Calu3 (cell line): ENCODE measurements at places on chromosomes 1 and 21.

DNA sequence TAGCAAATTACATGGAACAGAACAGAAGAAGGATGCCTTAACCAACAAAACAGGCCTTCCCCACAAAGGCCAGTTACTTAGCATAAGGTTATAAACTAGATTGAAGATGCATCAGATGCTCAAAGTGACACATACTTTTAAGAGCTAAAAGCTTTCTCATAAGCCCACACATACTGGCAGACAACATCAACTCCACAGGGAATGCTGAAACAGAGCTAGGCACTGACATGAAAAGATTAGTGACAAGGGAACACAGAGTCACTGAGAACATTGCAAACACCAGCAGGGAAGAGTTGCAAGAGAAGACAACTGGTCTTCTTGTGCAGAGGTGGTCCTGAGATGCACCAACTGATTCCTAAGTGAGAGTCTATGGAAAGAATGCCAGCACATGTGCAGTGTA is 6.9 kb downstream of the TTC13 start:
- H3K36me3 ChIP-seq, result no peaks in the 10 kb centered on the region
- no peak overlapping the region for H3K27ac ChIP-seq
- H3K4me1 ChIP-seq, result peaks cover 34% of the 10 kb centered on the region
- H3K4me3 ChIP-seq, result no peak overlapping the region

DNA sequence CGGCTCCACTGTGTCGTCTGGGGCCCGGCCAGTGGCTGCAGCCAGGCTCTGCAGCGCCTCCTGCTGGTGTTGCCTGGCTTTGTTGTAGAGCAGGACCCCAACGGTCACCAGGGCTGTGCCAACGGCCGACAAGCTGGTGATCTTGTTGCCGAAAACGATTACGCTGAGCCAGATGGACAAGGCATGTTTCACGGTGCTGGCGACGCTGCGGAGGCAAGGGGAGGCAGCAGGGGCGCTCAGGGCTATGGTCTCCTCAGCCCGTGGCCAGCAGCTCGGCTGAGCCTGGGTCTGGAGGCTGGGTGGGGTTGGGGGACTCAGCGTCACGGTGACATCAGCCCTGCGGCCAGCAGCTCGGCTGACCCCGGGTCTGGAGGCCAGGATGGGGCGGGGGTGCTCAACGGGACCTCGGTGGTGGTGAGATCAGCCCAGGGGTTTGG is 7.0 kb upstream of the CDK11B start:
- H3K4me1 ChIP-seq, result no peaks in the 10 kb centered on the region
- H3K27me3 ChIP-seq, result no peaks in the 10 kb centered on the region
- DNase-seq, result peak; percentile 3

DNA sequence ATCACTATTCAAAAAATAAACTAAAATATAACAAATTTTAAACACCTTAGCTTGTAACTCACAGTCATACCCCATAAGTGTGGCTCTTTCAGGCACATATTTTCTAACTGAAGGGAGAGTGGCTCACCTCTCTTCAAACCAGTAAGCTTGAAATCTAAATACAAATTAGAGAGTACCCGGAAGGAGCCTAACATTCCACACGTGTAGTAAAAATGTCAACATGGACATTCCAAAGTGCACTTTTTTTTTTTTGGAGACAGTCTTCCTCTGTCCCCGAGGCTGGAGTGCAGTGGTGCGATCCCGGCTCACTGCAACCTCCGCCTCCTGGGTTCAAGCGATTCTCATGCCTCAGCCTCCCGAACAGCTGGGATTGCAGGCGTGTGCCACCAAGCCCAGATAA is 275.6 kb upstream of the ADGRL2 start:
- no peak overlapping the region for H3K4me3 ChIP-seq
- no peak for DNase-seq

GRCh38 chr21:44714905-44715304 is 3.5 kb upstream of the TSPEAR start:
- no peak overlapping the region for H3K27ac ChIP-seq
- H3K4me1 ChIP-seq, result no peaks in the 10 kb centered on the region
- H3K4me3 ChIP-seq, result no peak overlapping the region
- H3K36me3 ChIP-seq, result no peaks in the 10 kb centered on the region
- H3K27me3 ChIP-seq, result peaks cover 89% of the 10 kb centered on the region

DNA sequence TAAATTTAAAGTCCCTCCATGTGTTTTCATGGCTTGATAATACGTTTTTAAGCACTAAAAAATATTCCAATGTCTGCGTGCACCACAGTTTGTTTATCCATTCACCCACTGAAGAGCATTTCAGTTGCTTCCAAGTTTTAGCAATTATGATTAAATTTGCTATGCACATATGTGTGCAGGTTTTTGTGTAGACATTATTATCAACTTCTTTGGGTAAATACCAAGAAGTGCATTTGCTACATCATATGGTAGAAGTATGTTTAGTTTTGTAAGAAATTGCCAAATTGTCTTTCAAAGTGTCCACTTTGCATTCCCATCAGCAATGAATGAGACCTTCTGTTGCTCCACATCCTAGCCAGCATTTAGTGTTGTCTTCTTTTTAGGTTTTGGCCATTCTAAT is 550.0 kb downstream of the BRINP3 start:
- no peak for DNase-seq
- H3K4me1 ChIP-seq, result no peaks in the 10 kb centered on the region
- H3K36me3 ChIP-seq, result no peaks in the 10 kb centered on the region
- no peak overlapping the region for H3K27ac ChIP-seq
- no peaks in the 10 kb centered on the region for H3K27me3 ChIP-seq
- H3K4me3 ChIP-seq, result no peak overlapping the region

DNA sequence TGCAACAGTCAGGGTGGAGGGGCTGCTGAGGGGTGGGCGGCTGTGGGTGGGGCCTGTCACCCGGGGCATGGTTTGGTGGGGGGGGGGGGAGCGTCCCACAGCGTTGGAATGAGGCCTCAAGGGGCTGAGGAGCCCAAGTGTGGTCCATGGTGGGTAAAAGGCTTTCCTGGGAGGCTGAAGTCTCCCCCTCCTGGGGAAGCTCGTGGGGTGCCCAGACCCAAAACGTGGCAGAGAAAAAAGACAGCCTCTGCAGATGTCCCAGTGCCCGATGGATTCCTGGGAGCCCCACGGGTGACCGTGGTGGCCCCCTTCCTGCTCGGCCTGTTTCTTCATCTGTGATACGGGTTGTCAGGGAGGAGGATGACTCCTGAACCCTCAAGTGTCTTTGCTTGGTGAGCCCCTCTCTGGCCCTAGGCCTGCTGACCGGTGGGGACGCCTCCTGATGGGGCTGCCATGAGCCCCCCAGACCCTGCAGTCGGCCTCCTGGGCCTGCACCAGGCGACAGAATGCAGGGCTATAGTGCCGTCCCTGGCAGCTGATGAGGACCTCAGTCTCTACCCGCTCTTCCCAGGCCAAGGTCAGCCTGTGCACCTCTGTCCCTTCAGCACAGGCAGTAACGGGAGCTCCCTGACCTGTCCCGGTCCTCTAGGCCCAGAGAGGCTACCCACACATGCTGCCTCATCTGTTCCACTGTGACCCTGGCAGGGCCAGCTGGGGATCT is 1.1 kb downstream of the OBSCN start:
- no peaks in the 10 kb centered on the region for H3K4me1 ChIP-seq
- H3K27me3 ChIP-seq, result peaks cover 36% of the 10 kb centered on the region
- no peak for DNase-seq
- H3K27ac ChIP-seq, result no peak overlapping the region
- H3K4me3 ChIP-seq, result no peak overlapping the region

DNA sequence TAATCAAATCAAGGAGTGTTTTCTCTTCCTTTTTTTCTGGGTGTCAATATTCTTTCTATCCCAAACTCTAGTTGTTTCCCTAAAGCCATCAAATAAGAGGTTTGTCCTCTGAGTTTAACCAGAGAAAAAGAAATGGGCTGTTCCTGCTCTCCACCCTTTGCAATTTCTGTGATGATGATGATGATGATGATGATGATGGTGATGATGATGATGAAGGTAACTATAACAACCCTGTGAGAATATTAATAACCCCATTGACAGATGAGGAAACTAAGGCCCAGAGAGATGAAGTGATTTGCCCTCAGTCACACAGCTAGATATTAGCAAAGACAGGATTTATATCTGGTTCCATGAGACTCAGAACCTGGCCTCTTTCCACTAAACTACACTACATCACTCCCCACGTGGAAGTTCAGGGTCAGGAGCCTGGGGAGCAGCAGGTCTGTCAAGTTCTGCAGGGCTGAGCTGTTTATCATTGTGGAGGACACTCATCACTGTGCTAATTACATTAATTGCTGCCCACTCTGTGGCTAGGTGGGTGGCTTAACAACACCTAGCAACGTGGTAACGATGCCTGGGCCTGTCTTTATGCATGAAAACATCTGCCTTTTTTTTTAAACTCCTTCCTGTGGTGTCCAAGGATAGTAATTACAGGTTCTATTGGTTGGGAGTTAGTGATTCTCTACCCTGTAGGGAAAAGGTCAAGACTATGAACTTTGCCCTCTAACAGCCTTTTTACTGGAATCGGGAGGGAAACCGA is 19.0 kb upstream of the JUN start:
- H3K4me3 ChIP-seq, result no peak overlapping the region
- peaks cover 21% of the 10 kb centered on the region for H3K4me1 ChIP-seq
- peaks cover 13% of the 10 kb centered on the region for H3K27me3 ChIP-seq
- DNase-seq, result no peak

GRCh38 chr1:156394835-156395461 is 25.9 kb downstream of the RHBG start:
- peaks cover 8% of the 10 kb centered on the region for H3K36me3 ChIP-seq
- H3K27me3 ChIP-seq, result peaks cover 12% of the 10 kb centered on the region
- no peak overlapping the region for H3K27ac ChIP-seq
- DNase-seq, result no peak
- H3K4me1 ChIP-seq, result peaks cover 20% of the 10 kb centered on the region
- no peak overlapping the region for H3K4me3 ChIP-seq

GRCh38 chr1:208093754-208094719 is 150.1 kb downstream of the PLXNA2 start:
- DNase-seq, result peak; percentile 81
- no peaks in the 10 kb centered on the region for H3K27me3 ChIP-seq
- no peak overlapping the region for H3K4me3 ChIP-seq
- no peak overlapping the region for H3K27ac ChIP-seq

GRCh38 chr21:45522986-45523385 is 19.3 kb downstream of the SLC19A1 start:
- H3K4me3 ChIP-seq, result no peak overlapping the region
- H3K27me3 ChIP-seq, result no peaks in the 10 kb centered on the region
- no peak overlapping the region for H3K27ac ChIP-seq
- H3K36me3 ChIP-seq, result peaks cover 22% of the 10 kb centered on the region

- no peak for DNase-seq
- H3K4me1 ChIP-seq, result peaks cover 30% of the 10 kb centered on the region
- peak overlapping the region; percentile 98 for H3K4me3 ChIP-seq
- H3K27me3 ChIP-seq, result no peaks in the 10 kb centered on the region
- H3K36me3 ChIP-seq, result peaks cover 61% of the 10 kb centered on the region
Observed at GRCh38 chr1:235127203-235127602, 1.4 kb downstream of the TOMM20 start.

GRCh38 chr1:114669562-114670082 is at the start of gene DENND2C:
Gene DENND2C, minus strand, starts transcription at chr1:114670049. Its CDS starts 44,065 bp downstream, at chr1:114625984.
- DNase-seq, result no peak
- peak within 1 kb of the TSS; percentile 75 for H3K4me3 ChIP-seq
- H3K36me3 ChIP-seq, result peaks cover 12% of the 10 kb centered on the region
- H3K27ac ChIP-seq, result peak within 1 kb of the TSS; percentile 59
- peaks cover 4% of the 10 kb centered on the region for H3K27me3 ChIP-seq

GRCh38 chr1:103194984-103195383 is 86.7 kb upstream of the COL11A1 start:
- H3K27me3 ChIP-seq, result no peaks in the 10 kb centered on the region
- no peak overlapping the region for H3K4me3 ChIP-seq
- no peaks in the 10 kb centered on the region for H3K4me1 ChIP-seq

DNA sequence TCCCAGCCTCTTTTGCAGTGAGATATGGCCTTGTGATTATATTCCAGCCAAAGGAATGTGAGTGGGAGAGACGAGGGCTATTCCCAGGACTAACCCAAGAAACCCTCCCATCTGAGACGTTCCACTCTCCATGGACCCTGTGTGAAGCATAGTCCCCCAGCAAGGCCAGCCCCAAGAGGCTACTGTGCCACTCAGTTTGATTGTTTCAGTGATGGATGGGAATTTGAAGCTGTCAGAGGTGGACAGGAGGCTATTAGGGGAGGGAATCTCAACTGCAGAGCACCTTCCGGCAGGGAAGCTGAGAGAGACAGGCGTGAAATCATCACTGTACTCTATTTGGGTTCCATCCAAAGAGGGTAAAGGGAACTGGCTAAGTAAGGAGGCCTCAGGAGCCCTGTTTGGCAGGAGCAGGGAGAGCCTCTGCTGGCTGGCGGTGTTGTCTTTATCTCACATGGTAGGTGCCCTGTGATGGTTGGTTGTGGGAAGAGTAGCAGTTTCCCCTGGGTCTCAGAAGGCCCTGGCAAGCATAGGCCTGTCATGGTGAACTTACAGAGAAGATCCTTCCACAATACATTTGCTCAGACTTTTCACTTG is 3.4 kb upstream of the TEX35 start:
- no peaks in the 10 kb centered on the region for H3K36me3 ChIP-seq
- H3K4me1 ChIP-seq, result no peaks in the 10 kb centered on the region
- H3K27me3 ChIP-seq, result peaks cover under 1% of the 10 kb centered on the region
- H3K27ac ChIP-seq, result no peak overlapping the region

DNA sequence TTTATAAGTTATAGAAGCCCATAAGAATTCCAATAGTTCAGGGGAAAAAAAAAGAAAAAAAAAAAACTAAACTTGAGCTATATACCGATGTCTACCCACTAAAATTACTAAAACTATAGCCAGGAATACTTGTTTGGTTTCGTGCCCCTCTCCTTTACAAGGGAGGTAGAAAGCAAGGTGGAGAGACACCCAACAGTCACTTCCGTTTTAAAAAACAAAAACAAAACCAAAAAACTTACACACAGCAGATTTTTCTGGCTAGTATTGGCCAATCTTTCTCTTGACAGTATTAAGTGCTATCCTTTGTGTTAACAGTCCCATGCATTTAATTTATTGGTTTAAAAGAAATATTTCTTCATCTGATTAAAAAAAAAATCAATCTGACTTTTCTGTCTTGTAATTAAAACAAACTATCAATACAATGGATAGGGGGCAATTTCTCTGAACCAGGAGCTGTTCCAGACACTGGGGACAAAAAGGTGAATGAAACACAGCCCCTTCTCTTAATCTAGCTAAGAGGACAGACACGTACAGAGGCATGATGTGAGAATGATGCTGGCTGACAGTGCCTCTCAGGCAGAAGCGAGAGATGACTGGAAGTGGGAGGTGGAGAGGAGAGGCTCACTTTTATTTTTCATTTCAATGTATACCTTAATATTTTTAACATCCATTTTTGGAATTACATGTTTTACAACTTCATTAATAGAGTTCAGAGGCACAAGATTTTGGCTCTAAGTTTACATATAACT is 214.8 kb downstream of the RERE start:
- no peak overlapping the region for H3K27ac ChIP-seq
- H3K36me3 ChIP-seq, result peaks cover 4% of the 10 kb centered on the region
- H3K27me3 ChIP-seq, result no peaks in the 10 kb centered on the region
- H3K4me1 ChIP-seq, result peaks cover 13% of the 10 kb centered on the region
- no peak overlapping the region for H3K4me3 ChIP-seq
